ENCODE measurements at places on chromosomes 4 and X.

GRCh38 chr4:155353923-155354540 lies 22.7 kb downstream of the MAP9 start:
- DNase-seq, result peak; percentile 43

DNA sequence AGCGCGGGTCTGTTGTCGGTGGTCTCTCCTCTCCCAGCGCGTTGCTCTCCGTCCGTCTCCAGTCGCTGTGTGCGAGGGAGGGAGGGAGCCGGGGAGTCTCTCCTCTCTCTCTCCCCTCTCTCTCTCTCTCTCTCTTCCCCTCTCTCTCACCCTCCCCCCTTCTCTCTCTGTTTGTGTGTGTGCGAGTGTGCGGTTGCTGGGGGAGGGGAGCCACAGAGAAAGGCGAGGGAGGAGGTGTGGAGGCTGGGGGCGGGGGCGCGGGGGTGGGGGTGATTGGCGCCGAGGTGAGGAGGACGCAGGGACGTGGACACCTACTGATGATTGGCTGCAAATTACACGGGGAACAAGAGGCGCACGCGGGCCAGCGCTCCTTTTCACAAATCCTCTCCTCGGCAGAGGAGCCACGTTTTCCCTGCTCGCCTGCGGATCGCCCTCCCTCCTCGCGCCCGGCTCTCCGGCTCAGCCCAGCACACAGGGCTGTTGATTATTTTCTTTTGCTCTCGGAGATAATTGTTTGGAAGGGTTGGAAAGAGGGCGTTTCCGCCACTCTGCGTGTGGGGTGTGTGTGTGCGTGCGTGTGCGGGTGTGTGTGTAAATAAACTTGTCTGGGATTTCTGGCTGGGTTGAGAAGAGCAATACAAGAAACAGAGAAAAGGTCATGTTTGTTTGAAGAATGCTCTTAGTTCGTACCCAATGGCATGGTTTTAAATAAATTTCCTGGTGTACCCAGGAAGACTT lies at the start of gene CXXC4:
TSS of gene CXXC4 (minus strand) at position 73 of the 738 bp plus-strand sequence. CDS start 3,092 bp downstream, outside the sequence.
- DNase-seq, result peak; percentile 66

GRCh38 chr4:82988323-82988832 lies 22.2 kb downstream of the LIN54 start:
- peak; percentile 55 for DNase-seq

- no peak for DNase-seq
Observed at GRCh38 chr4:38757945-38758600, 24.7 kb downstream of the TLR10 start.

GRCh38 chr4:26410385-26411293 lies 79.6 kb downstream of the CCKAR start:
- peak; percentile 60 for DNase-seq

GRCh38 chr4:124708517-124709300 lies 3.8 kb downstream of the ANKRD50 start:
- peak; percentile 7 for DNase-seq

- DNase-seq, result no peak
Observed at GRCh38 chr4:123849495-123849894, 452.9 kb downstream of the SPRY1 start.

- no peak for DNase-seq
Observed at GRCh38 chrX:78759081-78759480, 11.6 kb downstream of the LPAR4 start.

GRCh38 chr4:124025000-124025399 lies 628.4 kb downstream of the SPRY1 start:
- DNase-seq, result no peak

DNA sequence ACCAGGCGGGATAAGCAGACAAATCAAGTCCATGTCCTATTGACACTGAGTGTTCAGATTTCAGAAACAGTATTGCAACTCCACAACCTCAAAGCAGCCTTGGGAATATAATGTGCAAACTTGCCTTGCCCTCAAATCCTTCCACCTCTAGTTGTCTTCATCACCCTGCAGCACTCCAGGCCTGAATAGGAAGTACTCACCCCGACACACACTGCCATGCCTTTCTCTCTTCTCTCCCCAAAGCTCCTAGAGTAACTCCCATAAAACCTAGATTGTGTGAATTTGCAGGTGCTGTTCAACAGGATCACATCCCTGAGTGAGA lies 19.6 kb downstream of the ACSL1 start:
- no peak for DNase-seq

- peak; percentile 27 for DNase-seq
Observed at GRCh38 chrX:153933748-153934147, 1.1 kb downstream of the NAA10 start.

DNA sequence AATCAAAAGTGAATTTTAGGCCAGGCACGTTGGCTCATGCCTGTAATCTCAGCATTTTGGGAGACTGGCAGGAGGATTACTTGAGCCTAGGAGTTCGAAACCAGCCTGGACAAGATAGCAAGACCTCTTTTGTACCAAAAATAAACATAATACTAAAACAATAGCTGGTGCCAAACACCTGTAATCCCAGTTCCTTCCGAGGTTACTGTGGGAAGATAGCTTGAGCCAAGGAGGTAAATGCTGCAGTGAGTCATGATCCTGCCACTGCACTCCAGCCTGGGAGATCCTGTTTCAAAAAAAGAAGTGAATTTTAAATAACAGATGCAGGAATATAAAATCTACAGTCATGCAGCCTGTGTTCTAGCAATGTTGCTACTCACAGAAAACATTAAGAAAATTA lies 488.3 kb downstream of the PPARGC1A start:
- no peak for DNase-seq

DNA sequence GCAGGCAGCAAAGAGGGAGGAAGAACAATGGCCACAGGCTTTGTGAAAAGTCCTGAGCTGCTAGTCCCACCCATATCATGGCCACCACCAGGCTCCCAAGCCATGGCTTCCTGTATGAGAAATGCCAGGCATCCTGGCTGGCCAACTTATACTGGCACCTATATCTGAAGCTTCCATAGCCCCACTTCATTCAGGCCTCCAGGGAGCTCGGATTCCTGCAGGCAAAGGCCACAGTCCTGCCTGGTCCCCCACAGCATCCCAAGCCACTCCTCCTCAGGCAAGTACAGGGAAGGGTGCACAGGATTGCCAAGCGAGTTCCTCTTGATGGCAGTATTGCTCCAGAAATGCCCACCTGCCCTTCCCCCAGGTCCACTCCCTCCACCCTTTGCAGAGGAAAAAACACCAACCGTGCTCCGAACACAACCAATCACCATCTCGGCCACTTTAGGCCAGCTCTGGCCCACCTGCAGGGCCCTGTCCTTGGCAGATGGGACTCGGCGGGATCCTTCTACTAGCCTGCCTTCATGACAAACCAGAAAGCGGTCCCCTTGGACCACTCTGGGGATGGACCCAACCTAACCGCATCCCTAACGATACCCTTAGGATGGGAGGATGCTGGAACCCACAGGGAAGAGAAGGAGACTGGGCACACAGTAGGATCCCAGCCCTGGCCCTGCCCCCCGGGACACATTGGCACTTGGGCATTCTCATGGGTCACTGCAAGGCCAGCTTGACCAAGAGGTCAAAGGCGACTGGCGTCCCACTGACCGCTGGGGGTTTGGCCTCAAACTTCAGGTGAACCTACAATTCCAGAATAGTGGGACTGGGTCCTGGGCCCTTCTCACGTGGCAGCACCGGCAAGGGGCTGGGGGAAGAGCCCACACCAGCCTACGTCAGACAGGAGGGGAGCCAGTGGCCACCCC lies 220.4 kb upstream of the AGTR2 start:
- no peak for DNase-seq

DNA sequence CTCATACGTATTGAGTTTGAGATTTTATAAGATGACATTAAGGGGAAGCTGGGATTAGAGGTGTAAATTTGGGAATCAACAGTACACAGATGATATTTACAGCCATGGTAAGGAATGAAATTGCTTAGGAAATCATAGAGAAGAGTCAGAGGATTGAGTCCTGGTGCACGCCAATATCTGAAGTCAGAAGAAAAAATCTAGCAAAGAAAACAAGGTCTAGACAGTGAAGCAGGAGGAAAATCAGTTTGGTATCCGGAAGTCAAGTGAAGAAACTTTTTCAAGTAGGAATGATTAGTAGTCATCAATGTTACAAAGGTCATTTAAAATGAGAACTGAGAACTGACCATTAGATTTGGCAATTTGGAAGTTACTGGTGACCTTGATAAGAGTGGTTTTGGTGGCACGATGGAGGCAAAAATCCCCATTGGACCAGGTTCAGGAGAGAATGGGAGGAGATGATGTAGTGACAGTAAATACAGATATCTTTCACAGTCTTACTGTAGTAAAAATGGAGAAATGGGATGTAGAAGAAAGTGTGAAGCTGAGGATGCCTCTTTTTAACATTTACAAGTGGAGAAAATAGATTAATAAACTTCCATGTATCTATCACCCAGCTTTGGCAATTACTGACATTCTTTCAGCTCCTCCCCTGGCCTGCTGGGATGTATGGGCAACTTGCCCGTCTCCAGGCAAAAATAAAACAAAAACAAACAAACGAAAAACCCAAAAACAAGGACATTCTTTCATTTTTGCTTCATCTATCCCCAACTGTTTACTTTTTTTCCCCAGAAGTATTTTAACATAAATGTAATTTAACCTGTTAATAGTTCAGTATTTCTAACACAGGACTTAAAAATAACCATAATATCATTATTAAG lies 11.4 kb upstream of the GPR34 start:
- DNase-seq, result peak; percentile 6

- peak; percentile 15 for DNase-seq
Observed at GRCh38 chr4:181970366-181970765, 272.8 kb upstream of the TENM3 start.

DNA sequence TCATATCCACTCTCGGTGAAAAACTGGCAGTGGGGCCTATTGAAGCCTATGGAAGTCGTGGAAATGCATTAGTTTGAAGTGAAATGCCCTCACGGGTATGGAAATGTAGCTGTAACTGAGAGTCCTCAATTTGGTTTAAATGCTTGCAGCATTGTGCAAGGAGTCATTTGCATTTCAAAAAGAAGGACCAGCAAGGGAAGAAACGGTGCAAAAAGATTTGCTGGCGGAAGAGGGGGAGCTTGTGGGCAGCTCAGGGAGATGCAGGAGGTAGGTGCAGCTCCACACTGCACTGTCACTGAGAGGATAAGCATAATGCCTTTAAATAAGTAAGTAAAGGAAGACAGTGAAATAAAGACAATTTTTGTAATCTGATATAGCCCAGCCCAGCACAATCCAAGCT lies 400.4 kb upstream of the DIPK2B start:
- DNase-seq, result no peak

- no peak for DNase-seq
Observed at GRCh38 chrX:12930150-12930549, 23.7 kb downstream of the TLR8 start.

GRCh38 chr4:61953386-61953785 lies 753.3 kb downstream of the ADGRL3 start:
- no peak for DNase-seq

- DNase-seq, result no peak
Observed at GRCh38 chr4:23237771-23238170, 545.0 kb downstream of the GBA3 start.

GRCh38 chr4:48968814-48969213 lies 17.3 kb upstream of the CWH43 start:
- no peak for DNase-seq

DNA sequence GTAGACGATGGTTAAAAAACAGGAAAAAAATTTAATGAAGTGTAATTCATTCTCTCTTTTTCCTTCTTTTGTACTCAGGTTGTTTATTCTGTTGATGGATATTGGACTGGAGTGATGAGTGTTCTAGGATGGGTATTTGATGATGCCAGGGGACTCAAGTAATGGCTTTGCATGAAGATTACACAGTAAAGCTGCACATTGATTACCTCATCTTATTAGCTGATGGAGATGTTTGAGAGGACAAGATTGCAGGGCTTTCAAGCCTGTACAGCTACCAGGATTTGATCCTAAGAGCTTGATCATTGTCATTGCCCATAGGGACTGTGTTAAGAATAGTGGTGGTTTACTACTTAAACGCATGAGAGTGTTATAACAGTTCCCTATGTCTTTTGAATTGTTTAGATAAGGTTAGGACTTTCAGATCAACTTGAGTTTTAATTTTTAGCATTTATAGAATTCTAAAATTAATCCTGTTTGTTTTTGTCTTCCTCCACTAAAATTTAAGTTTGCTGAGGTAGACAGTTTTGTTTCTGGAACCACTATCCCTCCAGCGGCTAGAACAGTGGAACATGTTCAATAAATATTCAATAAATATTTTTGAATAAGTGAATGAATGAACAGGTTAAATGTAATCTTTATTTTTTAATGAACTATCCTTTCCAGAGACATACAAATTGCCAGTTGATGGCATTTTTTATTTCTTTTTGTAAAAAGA lies 58.2 kb downstream of the GAB1 start:
- DNase-seq, result no peak

DNA sequence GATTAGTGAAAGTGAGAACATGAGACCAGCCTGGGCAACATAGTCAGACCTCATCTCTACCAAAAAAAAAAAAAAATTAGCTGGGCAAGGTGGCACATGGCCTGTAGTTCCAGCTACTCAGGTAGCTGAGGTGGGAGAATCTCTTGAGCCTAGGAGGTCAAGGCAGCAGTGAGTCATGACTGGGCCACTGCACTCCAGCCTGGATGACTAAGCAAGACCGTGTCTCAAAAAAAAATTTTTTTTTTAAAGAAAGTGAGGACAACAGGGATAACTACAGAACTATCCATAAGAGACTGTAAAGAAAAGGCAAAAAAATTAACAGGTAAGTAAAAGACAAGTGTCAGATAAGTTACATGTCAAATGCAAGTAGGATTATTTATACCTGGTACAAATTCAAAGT lies 13.5 kb upstream of the SPP1 start:
- DNase-seq, result no peak

DNA sequence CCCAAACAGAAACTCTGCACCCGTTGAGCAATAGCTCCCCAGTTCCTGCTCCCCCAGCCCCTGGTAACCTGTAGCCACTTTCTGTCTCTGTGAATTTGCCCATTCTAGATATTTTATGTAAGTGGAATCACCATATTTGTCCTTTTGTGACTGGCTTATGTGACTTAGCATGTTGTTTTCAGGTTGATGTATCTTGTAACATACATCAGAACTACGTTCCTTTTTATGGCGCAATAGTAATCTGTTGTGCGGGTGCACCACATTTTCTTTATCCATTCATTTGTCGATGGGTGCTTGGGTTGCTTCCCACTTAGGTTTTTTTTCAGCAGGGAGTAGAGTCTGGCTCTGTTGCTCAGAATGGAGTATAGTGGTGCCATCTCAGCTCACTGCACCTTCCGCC lies 6.6 kb upstream of the PDZD4 start:
- DNase-seq, result no peak

DNA sequence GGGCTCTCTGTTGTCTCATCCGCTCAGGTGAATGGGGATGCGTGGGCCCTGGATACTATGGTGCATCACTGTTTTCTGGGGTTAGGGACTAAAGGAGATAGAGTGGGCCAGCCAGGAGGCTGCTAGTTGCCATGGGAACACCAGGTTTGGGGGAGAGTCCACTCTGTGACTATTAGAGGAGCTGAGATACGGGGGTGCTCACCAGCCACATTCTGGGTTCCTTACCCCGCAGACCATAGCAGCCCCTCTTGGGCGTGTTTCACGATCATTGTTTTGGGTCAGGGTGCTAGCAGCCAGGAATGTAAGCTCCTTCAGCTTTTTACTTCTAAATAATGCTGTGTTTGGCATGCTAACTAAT lies 4.6 kb downstream of the EFNB1 start:
- DNase-seq, result no peak

GRCh38 chr4:7515390-7515902 lies 80.7 kb upstream of the PSAPL1 start:
- no peak for DNase-seq

Measured in GM03348 (cell line).